ELF-1 (cell line): ENCODE measurements at places on chromosomes 11 and 22.

DNA sequence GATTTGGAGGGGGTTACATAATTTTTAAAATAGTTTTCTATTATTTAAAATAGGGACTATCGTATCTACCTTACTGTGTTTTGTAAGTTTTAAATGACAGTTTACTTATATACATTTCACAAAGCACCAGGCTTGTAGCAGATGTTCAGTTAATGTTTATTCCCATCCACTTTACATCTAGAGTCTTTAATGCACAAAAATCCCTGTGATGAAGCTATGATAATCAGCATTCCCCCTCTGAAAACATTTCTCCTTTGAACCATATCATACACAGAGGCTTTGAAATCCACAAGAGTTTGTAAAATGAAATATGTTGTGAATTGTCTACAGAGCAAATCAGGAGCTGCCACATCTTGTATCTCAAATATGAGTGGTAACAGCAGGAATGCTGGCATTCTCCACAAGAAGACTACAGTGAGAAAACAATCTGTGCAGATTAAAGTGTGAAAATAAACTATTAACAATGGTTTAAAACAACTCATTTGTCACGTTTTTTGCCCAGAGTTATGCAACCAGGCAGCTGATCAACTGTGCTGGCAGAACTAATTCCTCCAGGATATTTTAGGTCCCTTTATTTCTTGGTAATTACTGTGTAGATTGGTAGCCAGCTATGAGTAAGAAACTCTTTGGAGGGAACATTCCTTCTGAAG is 699.1 kb upstream of the ARHGAP42 start:
- no peak for DNase-seq

GRCh38 chr11:36212564-36213392 is 76.4 kb downstream of the COMMD9 start:
- DNase-seq, result peak; percentile 20

- no peak for DNase-seq
These were observed 8.7 kb upstream of the SLC5A12 start for GRCh38 chr11:26730414-26731083.

DNA sequence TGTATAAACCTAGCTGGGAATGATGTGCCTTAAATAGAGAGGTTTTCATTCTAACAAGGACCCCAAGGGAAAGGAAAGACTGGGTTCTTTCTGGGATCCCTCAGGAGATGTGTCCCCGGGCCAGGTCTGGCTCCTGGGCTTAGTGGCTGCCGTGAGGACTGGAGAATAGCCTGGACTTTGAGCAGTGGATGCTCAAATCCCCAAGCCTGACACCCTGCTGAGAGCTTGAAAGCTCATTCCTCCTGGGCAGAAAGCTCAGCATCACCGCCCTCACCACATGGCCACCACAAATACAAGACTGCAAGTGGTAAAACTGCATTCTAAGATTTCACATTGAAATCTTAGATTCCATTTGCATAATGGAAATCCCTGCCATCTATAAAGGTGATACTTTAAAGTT is 79.4 kb upstream of the NARS2 start:
- DNase-seq, result peak; percentile 44

GRCh38 chr11:17845431-17845881 is 110.9 kb downstream of the KCNC1 start:
- no peak for DNase-seq

GRCh38 chr11:64341429-64341828 is 1.4 kb downstream of the CCDC88B start:
- no peak for DNase-seq

DNA sequence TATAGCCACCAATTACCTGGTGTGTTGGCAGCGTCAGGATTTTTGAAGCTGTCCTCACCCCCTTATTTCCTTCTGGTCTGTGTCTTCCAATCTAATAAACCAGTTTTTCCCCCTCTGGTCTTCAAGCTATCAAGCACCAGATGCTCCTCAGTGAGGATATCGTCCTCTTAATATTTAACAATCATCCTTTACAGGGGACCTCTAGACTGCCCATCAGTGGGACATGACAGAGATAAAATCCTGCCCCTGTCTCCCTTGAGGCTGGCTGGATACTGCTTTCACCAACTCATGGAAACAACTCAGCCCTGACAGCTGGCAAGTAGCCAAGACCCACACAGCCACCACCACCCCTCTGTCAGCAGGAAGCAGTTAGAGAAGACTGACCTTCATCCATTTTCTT is 421.0 kb upstream of the API5 start:
- DNase-seq, result no peak

DNA sequence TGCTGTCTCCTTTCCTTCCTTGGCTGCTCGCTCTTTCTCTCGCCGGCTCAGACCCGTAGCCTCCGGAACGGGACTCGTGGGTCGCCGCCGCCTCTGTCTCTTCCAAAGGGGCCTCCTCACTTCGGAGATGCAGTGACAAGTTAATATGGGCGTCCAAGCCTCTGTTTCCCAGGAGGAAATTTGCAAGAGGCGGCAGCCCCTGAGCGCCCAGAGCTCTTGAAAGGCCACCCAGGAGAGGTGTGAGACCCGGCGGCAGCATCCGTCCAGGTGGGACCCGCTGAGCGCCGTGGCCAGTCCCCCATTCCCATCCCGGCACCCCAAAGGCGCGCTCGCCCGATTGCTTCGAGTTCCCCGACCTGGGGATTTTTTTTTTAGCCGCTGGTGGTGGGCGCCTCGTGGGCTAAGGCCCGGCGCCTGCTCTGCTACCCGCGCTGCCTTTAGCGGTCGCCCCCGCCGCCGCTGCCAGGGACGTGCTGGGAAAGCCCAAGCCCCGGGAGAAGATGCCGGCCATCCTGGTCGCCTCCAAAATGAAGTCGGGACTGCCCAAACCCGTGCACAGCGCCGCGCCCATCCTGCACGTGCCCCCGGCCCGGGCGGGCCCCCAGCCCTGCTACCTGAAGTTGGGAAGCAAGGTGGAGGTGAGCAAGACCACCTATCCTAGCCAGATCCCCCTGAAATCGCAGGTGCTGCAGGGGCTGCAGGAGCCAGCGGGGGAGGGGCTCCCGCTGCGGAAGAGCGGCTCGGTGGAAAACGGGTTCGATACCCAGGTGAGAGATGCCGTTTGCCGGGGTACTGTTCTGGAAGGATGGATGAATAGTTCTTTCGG is 772 bp downstream of the NAV2 start:
- DNase-seq, result peak; percentile 43

GRCh38 chr22:23144432-23144831 is 845 bp upstream of the RAB36 start:
- DNase-seq, result no peak

- DNase-seq, result no peak
These were observed 89.3 kb downstream of the PRR5L start for GRCh38 chr11:36385121-36385970.

DNA sequence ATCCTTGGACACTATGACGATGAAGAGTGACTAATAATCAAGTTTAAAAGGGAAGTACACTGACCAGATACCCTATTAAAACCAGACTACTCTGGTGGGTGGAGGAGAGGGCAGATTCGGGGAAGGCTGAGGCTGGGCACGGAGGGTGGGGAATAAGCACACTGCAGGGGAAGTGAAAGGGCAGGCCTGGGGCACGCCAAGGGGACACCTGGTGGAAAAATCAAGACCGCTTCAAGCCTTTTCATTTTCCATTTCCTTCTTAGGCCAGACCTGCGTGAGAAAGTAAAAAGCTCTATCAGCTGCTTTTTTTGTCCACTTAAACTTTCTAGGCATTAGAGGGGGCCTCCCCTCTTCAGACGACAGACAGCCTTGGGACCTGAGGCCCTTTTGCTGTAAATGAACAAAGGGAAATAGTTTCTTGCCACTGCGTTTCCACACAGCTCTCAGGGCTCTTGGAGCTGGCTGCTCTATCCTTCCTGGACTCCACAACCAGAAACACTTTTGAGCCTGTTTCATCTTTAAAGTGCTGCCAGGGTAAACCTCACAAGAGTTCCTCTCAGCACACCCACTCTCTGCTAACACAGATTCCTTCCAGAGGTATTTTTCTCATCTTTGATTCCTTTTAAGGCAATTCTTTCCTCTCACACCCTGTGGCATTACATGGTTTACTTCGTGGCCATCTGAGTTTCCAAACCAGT is 25.0 kb upstream of the SERPIND1 start:
- no peak for DNase-seq

- DNase-seq, result peak; percentile 55
These were observed 63.4 kb downstream of the FLI1 start for GRCh38 chr11:128757235-128757711.

- peak; percentile 40 for DNase-seq
These were observed 95.2 kb downstream of the ABTB2 start for GRCh38 chr11:34262531-34263081.
